CD4-positive, alpha-beta T cell treated with Interleukin-1 beta for 1 hour (primary cell): ENCODE measurements at places on chromosomes 5 and 9.

- DNase-seq = peak; percentile 41
Measured at GRCh38 chr5:133552925-133553525, 59.3 kb downstream of the FSTL4 start.

- DNase-seq = no peak
Measured at GRCh38 chr5:178683783-178684182, 46.7 kb downstream of the ZNF354A start.

DNA sequence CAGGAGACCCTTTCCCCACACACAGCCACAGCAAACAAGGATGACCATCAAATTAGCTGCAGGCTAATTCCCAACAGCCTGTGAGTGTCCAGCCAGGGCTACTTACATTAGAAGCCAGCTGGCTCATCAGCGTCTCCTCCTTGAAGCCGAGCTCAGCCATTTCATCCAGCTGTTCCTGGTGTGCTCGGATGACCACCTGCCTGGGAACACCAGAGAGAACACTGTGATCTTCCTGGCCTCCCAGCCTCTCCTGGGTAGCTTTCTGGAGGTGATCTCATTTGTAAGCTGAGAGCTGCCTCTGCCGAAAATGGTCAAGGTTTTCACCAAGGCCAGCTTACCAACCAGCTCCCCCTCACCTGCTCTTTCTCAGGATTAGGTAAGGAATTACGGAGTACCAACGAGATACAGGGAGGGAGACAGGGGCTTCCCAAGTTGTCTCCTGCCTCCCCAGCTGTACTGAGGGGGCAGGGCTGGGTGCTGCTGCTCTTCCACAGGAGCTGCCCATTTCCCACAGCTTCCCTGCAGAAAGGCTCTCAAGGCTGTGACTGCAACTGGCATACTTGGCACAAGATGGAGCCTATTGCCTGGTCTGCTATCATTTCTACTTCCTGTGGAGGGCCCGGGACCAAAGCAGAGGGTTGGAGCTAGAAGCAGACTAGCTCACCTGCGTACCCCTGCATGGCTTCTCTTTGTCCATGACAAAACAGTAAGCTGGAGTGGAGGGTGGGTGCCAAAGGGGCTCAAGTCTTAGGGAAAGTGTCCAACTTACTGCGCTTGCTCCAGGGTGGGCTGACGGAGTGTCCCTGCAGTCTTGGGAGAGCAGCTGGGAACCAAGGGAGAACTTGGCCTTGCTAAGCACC lies 73.9 kb downstream of the KIF24 start:
- DNase-seq = no peak

DNA sequence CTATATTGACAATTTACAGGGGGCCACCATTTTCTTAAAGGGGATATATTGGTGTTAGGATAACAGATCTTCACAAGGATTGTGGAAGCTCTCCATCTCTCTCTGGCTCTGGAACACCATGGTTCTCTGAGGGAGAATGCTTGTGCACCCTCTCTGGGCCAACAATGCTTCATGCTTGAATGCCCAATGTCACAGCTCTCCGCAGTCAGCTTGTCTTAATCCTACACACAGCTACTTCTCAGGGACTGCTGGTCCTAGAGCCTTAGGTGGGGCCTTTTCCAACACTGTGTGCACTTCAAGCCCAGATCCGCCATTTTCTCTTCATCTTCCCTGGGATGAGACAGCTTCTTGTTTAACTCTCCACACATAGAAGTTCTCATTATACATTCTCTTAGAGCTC lies 6.9 kb upstream of the PDLIM4 start:
- DNase-seq = no peak

DNA sequence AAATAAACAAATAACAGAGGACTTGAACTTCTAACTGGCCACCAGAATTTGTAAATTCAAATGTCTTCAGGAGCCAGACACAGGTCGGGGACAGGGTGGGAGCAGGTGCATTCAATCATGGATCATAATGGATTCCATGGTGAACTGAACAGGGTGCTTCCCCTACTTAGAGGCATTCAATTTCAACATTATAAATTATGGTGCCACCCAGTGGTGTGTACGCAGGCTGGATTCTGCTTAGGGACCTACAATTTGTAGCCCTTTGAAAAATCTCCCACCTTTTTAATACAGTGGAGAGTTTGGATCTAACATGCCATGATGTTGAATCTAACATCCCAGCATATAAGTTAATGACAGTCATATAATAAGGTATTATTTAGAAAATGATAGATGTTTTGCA lies 22.3 kb downstream of the KLF9 start:
- no peak for DNase-seq

DNA sequence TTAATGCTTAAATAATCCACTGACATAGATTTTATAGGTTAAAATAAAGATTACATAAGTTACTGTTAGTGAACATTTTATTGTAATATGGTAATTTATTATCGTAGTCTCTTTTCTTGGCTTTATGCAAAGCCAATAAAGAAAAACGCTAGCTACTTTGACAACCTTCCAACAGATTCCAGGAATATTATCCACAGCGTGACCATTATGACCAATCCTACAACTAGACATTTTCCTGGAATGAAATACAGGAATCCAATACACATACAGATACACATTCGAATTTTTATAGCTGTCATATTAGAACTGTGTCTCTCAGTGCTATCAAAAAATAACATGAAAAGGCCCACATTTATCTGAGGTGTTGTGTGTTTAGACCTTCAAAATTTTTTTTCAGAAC lies 13.1 kb downstream of the RPS23 start:
- no peak for DNase-seq

- DNase-seq = no peak
Measured at GRCh38 chr5:52895075-52895474, 94.1 kb upstream of the ITGA2 start.

DNA sequence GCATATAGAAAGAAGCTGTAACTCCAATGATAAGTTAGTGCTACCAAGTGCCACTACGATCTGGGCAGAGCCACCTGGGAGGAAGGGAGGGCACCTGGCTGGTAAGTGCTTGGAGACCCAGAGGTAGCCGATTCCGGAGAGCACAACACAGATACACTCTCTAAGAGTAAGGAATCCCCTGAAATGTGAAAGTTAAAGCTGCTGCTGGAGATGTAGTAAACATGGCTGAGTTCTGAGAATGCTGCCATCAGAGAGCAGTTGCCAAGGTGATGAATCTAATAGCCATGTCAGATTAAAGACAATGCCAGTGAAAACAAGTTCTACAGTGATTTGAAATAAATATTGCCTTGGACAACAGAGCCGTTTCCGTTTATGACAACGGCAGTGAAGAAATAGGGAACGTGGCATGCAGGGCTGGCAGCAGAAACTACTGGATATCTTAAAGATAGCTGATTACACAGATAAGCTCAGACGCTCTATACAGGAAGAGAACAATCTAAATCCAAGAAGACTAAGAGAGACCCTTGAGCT lies 561.2 kb upstream of the C9orf72 start:
- no peak for DNase-seq
